Fibroblast of skin of back (primary cell): ENCODE measurements at places on chromosomes 3 and 15.

GRCh38 chr3:27584874-27585273 is 100.7 kb upstream of the SLC4A7 start:
- no peak for DNase-seq

- DNase-seq = no peak
These were observed 1504.4 kb upstream of the CADM2 start for GRCh38 chr3:83454353-83454752.

GRCh38 chr3:156790156-156790555 is 36.0 kb upstream of the LEKR1 start:
- DNase-seq = no peak

DNA sequence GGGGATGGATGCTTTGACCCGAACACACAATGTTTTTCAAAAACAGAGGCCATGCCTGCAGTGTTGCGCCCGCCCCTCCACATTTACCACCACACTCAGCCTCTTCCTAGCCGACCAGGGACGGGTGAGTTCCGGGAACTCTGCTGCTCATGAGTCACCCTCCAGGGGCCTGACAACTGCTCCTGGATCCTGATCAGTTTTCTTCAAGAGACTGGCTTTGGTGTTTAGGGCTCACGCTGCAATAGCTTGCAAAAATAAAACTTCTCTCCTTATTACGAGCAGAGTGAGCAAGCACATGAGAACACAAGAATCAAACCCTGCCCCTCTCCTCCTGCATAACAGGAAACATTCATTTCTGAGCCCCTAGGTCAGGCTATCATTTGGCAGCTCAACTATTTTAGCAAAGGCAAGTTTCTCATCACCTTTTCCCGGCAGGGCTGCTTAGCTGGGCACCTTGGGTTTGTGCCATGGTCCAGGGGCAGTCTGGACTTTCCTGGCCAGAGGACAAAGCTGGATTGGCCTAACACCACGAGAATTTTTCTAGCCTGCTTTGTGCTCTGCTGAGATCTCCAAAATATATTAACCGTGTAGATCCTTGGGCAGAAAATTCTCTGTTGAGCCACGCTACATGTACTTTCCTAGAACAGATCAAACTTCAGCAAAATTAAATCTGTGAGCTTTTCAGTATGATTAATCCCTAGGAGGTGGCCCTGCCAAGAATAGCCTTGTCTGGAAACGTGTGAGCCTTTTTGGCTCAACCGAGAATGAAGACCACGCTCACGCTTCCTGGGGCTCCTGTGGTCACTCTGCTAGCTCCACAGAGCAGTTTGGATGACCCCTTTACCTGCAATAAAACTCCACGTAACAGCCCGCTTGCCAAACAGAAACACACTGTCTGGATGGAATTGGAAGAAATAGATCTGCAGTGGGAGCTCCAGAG is 52.7 kb upstream of the SPATA12 start:
- DNase-seq = peak; percentile 81

DNA sequence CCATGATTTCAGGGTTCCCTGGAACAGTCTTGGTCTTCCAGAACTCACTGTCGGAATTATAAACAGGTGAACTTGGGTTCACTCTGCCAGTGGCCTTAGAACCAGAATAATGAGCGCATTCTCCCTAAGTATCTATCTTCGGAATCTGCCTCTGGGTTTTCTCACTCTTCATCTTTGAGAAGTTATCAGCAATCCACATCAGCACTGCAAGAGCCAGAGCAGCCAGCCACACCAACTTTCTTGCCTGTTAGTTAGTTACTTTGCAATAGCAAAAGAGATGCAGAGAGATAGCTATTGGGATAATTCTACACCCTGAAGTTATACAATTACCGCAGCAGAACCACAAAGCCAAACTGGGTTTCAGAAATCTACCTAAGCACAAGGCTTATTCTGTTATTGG is 25.8 kb downstream of the GLB1 start:
- no peak for DNase-seq

DNA sequence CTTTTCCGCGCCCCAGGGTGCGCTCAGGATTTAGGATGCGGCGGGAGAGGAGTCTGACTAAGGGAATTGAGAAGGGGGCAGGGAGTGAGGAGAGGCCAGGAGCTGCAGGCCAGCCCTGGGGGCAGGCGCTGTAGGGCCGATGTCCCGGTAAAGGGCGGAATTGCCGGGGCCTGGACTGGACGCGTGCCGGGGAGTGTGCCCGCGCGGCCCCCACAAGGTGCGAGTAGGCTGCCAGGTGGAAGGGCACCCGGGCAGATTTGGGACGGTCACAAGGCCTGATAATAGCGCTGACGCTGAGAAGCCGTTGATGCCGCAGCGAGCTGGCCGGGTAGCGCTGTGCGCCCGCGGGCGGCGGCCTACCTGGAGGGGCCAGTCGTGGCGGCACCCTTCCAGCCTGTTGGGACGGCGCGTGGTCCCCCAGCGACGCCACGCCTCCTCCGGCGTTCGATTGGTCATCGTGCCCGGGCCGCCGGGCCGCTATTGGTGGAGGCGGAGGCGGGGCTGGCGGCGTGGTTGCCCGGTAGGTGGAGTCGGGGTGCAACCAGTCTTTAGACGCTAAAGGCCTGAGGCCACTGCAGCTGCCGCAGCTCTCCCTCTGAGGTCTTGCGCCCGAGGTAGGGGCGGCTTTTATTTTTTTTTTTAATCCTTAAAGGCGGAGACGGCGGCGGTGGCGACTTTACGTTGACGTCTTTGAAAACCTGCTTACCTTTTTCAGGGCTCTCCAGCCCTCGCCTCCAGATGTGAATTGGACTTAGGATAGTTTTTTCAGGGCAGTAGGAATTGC is 903 bp downstream of the SLC25A38 start:
- peak; percentile 91 for DNase-seq

DNA sequence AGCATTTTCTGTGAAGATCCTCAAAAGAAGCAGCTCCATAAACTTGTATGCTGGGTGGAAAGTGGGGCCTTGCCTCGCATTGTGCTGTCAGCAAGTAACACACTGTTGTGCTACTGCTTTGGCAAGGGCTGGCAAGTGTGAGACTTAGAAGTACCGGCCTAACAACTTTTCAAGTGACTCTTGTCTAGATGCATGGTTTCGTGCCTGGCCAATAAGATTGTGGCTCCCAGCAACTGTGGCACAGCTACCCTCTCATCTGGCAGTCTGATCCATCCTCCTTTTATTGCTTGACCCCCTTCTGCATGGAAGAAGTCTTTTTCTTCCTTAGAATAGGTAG is 79.4 kb upstream of the VEPH1 start:
- DNase-seq = no peak

GRCh38 chr3:169501777-169502320 is 161.7 kb downstream of the MECOM start:
- no peak for DNase-seq

- DNase-seq = no peak
These were observed 481.0 kb upstream of the PROK2 start for GRCh38 chr3:72266016-72266370.

GRCh38 chr3:11600501-11601282 is 43.0 kb downstream of the VGLL4 start:
- DNase-seq = peak; percentile 100

GRCh38 chr15:55247311-55247710 is 42.3 kb downstream of the RAB27A start:
- DNase-seq = no peak

DNA sequence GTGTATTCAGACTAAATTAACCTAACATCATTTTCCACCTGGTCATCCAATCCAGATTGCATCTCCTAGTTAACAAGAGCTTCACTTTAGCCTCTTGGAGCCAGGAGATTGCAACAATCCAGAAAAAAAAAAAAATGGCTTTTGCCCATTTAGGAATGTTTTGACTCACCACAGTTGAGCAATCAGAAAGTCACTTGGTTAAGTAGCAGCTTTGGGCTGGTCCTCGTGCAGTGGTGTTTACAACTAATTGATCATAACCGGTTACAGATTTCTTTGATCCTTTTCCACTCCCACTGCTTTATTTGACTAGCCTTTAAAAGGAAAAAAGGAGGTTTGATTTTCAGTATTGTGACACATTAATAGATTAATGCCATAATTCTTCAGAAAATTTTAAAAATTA is 688.8 kb upstream of the CCDC54 start:
- peak; percentile 86 for DNase-seq

DNA sequence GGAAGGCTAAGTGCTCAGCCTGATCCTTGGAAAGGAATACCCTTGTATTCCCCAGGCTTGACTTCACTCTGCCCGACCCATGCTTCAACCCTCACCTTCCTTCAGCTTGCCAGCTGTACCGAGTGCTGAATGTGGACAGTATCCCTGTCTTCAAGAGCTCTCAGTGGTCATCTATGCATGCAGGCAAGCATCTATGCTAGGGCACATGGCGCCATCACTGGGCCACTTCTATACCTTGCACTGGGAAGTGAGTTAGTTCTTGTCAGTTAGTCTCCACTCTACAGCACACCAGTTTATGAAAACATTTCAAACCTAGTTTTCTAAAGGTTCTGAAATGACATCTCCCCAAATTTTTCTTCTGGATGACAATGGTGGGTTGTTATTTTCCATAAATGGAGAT is 82.0 kb upstream of the MYRIP start:
- DNase-seq = no peak

DNA sequence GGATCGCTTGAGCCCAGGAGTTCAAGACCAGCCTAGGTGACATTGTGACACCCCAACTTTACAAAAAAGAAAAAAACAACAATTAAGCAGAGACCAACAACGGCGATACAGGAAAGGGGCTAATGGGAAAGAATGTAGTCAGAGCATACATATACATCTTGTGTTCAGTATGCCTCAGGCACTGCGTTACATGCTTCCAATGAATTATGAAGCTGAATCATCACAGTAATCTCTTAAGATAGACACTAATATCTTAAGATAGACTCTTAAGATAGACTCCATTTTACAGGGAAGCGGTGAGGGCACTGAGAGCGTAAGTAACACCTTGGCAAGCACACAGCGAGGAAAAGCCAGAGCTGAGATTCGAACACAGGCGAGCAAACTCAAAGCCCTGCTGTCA is 6.1 kb upstream of the LDHAL6B start:
- DNase-seq = peak; percentile 36

- DNase-seq = no peak
These were observed 41.6 kb downstream of the PYDC2 start for GRCh38 chr3:191502583-191502982.

- no peak for DNase-seq
These were observed 56.9 kb upstream of the CD96 start for GRCh38 chr3:111485086-111485485.

DNA sequence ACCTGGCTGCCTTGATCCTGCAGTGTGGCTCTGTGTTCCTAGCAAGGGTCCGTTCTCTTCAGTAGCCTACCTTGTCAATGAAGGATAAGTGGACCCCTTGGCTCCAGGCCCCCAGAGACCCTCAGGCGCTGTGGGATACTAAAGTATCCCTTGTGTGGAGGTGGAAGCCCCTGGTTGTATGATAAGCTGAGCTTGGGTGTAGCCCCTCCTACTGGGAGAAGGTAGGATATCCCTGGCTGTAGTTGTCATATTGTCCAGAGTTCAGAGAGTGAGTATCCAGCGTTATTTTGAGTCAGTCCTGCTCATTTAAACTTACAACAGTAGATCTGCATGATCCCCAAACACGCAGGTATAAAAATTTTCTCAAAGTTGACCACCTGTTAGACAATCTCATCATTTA is 496.8 kb downstream of the CNTN4 start:
- DNase-seq = no peak

DNA sequence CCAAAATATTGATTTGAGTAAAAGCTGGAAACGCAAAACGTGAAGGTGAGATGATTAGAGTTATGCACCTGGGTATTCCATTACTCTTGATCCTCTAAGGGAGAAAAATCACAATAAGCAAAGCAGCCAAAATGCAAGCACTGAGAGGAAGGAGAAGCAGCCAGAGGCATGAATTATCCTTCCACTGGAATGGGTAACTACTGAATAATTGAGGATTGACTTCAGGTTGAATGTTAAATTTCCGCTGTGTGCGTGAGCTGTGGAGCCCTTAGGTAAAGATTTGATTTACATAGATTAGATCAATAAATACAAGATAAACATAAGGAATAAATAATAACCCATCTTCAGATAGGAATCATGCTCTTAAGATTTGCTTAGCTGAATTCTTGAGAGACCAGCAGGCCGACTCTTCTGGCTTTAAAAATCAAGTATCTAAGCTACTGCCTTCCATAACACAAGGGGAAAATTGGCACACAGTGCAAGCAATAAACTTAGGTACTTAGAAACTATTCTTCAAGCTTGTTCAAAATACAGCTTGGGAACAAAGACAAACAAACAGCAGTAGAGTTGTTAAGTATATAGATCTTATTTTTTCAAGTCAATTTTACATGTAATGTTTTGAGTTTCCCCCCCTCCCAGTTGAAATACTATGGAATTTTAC is 1459.5 kb downstream of the ZPLD1 start:
- DNase-seq = no peak

DNA sequence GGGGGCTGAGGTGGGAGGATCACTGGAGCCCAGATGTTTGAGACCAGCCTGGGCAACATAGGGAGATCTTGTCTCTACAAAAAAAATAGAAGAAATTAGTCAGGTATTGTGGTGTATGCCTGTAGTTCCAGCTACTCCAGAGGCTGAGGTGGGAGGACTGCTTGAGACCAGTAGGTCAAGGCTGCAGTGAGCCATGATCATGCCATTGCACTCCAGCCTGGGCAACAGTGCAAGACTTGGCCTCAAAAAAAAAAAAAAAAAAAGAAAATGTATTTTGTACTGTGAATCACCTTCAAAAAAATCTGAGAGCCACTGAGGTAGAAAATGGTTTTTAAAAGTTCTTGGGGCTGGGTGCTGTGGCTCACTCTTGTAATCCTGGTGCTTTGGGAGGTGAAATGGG is 4.6 kb downstream of the SNX4 start:
- no peak for DNase-seq

GRCh38 chr3:146746190-146746589 is 141.0 kb upstream of the PLSCR5 start:
- peak; percentile 91 for DNase-seq

- no peak for DNase-seq
These were observed 172.8 kb upstream of the PLSCR5 start for GRCh38 chr3:146777941-146778340.

DNA sequence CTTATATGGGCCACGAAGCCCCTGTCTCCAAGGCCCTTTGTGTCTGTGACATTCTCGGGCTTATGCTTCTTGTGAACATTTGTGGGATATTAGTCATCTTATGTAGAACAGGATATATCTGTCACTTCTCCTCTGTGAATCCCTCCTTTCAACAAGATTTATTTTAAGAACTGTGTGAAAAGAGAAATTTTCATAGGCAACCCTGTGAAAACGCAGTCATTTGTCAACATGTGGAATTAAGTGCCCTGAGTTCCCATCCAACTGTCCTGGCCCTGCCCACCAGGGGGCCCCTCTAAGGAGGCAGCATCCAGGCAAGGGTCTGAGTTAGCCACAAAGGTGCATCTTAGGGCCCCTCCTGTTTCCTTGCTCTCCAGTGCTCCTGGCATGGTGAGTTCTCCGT is 76.8 kb upstream of the CHRNA7 start:
- peak; percentile 39 for DNase-seq

GRCh38 chr3:116037954-116038911 is 407.1 kb downstream of the LSAMP start:
- no peak for DNase-seq

GRCh38 chr3:46984591-46985459 is 5.4 kb downstream of the NBEAL2 start:
- DNase-seq = no peak

DNA sequence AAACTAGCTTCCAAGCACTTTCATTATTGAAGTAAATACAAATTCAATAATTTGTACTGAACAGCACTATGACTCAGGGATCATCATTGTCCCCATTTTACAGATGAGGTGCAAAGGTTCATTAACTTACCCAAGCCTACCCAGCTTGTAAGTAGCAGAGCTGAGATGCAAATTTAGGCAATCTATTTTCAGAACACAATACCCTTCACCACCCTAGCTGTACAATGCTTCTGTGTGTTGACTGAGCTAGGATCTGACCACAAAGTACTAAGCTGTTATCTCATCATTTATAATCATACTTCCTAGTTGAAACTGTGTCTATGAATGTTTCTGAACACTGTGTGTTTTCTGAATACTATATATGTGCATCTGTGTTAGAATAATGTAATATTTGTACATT is 3.2 kb upstream of the ILDR1 start:
- DNase-seq = no peak
